ENCODE measurements at places on chromosomes 3 and 15.

- peak; percentile 66 for DNase-seq
Observed at GRCh38 chr3:1079662-1080061, 13.2 kb upstream of the CNTN6 start.

DNA sequence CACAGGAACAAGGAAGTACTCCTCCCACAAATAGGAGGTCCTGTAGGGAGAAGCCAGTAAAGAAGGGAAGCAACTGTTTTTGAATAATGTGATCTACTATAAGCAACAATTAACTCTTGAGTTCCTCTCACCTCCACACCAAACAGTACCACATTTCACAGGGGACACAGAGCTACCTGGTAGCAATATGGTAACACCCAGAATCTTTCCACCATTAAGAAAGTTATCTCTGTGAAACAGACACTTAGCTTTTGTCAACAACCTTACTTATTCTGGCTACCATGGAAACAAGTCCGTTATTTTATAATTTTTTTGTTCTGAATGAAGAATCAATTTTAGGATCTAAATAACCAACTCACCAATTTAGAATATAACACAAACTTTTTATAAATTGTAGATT is 49.5 kb downstream of the TBL1XR1 start:
- no peak for DNase-seq

DNA sequence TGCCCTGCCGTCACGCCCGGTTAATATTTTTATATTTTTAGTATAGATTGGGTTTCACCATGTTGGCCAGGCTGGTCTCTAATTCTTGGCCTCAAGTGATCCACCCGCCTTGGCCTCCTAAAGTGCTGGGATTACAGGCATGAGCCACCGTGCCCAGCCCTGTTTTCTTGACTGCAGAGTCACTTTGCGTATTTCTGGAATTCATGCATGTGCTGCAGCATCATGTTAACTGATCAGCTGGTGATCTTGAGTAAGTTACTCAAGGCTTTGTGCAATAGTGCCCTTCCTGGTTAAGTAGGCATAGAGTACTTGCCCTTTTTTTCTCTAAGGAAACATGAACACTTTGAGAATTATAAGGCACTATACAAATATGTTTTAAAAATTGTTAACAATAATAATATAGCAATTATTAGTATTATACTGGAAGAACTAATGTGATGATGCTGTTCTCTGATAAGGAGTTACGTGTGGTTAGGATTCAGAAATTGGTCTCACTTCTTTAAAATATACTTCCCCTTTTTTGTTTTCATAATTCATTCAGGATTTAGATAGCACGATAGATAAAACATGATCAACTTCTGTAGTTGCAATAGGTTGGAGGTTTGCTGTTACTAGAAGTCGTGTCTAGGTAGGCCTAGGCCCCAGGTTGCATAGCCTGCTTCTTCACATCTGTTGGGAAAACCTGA is 33.6 kb downstream of the GPR171 start:
- no peak for DNase-seq

DNA sequence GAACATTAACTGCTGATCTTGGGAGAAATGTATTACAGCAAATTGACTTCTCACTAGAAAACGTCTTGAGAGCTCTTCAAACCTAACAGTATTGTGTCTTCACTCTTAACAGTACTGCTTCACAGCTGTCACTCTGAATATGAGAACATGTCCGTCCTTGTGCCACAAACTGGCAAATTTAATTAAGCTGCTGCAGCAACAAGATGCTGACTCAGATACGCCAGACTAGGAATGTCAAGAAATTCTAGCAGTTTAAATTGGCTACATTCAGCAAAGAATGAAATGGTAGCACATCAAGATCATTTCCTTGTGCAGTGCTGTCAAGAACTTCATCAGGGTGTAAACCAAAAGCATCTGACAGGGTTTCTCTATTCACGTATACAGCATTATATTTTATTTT is 7.6 kb downstream of the ICE2 start:
- DNase-seq = no peak

DNA sequence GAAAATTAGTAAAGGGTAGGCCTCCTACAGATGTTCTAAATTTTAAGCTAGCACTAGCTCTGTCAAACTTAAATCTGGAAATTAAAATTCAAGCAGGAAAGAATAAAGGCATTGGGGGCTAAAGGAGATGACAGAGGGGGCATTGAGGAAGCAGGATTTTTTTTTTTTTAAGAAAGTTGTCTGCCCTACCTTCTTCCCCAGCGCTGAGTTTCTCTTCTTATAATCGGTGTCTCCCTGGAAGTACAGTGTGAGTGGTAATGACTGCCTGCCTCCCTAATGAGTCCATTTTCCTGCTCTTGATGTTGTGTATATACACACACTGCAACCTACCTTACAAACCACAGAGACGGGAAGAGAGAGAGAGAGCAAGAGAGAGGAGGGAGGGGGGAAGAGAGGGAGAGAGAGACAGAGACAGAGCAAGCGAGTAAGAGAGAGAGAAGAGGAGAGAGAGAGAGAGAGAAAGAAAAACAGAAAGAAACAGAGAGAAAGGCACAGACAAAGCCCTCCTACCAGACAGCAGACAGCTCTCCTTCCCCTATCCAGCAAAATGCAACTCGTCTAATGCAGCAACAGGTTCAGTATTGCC is 47.0 kb downstream of the ZBTB20 start:
- peak; percentile 87 for DNase-seq

- DNase-seq = peak; percentile 46
Observed at GRCh38 chr3:177443469-177443868, 246.2 kb upstream of the TBL1XR1 start.

- peak; percentile 73 for DNase-seq
Observed at GRCh38 chr3:48194446-48195071, 6.3 kb upstream of the CDC25A start.

- no peak for DNase-seq
Observed at GRCh38 chr3:54217828-54218227, 95.5 kb downstream of the CACNA2D3 start.

DNA sequence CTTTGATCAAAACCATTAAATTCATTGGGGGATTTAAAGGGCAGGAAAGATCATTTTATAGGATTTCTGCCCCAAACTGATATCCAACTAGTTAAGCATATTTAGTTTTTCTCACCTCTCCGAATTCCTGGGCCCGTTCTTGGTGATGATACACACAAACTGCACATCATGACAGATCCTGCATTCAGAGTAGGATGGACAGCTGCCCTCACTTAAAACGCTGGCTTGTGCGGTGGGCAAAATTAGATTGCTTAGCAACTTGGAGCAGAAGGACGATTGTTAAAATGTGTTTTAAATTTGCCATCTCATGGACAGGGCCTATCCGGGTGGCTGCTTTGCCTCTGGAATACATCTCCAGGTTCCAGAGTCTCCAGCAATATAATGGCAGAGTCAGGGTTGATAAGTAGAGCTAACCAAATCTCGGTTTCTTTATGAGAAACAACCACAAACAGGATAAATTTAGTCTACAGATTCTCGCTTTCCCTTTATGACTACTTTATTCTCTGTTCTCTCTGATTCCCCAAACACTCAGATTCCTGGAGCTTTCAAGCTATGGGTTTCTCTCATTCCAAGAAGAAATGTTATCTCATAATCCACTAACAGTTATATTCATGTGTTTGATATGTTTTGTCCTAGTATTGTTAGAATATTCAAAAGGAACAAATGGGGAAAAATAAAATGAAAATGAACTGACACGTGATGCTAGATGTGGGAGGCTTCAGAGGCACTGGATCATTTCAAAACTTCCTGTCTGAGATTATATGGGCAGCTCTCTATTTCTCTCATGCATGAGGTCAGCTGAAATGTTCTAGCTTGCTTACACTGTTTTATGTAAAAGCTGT is 1014.1 kb upstream of the SEMA6D start:
- no peak for DNase-seq

- DNase-seq = no peak
Observed at GRCh38 chr3:89692601-89693000, 585.2 kb downstream of the EPHA3 start.

DNA sequence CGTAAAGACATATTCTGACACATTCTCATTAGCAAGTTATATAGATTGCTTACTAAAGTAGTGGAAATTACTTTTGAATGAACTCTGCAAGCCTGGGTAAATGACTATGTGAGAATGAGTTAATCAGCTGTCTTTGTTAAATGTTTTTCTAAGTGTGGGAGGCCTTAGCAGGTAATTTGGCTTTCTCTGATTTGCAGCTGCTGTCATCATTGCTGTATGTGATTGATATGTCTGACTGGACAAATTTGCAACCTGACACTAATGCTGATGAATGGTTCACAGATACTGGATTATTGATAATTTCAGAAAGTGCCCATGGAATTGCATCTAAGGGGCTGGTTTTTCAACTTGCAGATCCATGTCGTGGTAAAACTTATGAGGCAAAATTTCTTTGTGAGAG is 372.2 kb upstream of the SGO1 start:
- peak; percentile 12 for DNase-seq

- no peak for DNase-seq
Observed at GRCh38 chr15:91265416-91265940, 165.4 kb downstream of the SV2B start.

DNA sequence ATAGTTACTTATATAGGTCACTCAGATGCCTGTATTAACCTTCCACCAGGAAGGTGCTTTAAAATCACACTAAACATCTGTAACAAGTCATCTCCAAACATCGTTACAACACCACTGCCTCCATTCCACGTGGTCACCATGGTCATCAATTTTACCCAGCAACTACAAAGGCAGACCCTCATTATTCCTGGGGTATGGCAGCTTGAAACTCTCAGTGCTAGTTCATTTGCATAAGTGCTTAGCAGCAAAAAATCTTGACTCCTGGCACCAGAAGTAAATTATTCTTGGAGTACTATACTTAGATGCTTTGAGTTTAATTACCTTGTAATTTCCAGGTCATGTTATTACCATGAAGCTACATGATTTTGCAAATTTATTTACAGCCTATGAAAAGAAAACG is 250.6 kb downstream of the KBTBD8 start:
- DNase-seq = no peak

- DNase-seq = no peak
Observed at GRCh38 chr3:45017821-45018220, 8.3 kb upstream of the CLEC3B start.

DNA sequence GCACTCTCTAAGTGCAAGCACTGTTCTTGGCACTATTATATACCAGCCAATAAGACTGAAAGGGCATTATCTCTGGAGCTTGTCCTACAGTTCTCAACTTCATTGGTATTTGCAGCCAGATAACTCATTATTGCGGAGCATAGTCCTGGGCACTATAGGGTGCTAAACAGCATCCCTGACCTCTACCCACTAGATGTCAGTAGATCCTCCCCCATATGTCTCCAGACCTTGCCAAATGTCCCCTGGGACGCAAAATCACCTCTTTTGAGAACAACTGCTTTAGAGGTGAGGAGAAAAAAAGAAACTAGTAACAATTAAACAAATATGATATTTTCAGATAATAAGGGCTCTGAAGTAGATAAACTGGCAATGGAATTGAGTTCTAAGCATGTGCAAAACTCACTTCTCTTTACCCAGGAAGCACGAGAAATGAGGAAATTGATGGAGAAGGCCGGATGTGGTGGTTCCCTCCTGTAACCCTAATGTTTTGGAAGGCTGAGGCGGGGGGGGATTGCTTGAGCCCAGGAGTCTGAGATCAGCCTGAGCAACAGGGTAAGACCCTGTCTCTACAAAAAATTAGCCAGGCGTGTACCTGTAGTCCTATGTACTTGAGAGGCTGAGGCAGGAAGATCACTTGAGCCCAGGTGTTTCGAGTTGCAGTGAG is 61.4 kb downstream of the FRMD4B start:
- peak; percentile 3 for DNase-seq

GRCh38 chr3:128069271-128069670 is 17.0 kb downstream of the SEC61A1 start:
- no peak for DNase-seq

DNA sequence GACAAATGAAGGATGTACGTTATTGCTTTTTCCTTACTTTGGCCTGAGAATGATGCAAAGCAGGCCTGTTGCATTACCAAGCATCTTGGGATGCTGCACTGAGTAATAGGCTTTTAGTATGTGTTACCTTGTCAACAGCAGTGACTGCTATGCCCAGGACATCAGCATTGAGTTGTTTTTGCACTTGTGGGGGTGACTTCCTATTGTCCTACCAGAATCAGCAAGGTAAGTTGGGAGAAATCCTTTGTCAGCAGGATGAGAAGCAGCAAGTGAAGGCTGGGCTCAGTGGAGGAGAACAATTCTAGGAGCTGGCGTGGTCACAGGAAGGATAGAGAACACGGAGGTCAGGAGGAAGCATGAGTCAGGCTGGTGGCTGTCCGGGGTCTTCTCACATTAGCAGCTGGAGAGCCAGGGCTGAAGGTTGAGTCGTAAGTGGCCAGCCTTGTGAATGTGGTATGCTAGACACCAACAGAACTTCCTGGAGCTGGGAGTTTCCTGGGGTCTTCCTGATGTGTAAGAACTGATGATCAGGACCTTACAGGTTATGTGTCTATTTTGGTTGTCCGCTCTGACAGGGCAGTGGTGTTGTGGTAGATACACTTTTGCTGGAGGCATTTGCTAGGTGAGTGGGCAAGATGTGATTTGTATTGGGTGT is 142.7 kb downstream of the FNDC3B start:
- DNase-seq = no peak

GRCh38 chr15:92323525-92323924 is 70.2 kb upstream of the ST8SIA2 start:
- DNase-seq = no peak

- no peak for DNase-seq
Observed at GRCh38 chr15:41789236-41789635, 15.0 kb downstream of the MAPKBP1 start.

DNA sequence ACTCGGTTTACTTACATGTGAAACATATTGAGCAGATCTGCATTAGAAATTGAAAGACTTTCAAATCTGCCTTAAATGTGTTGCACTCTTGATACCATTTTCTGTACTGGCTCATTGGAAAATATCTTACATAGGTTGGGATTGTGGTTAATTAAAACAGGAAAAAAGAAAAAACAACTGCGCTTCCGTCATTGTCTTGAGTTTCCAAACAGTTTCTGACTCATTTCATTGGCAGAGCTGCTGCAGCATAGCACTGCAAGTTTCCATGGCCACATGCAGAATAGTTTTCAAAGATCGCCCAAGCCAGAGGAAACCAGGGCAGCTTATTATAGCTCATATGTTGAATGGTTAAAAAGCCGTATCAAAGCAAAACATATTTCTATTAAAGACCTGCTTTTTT is 446.6 kb upstream of the BCHE start:
- DNase-seq = no peak

- no peak for DNase-seq
Observed at GRCh38 chr3:2655229-2655701, 454.9 kb downstream of the IL5RA start.

DNA sequence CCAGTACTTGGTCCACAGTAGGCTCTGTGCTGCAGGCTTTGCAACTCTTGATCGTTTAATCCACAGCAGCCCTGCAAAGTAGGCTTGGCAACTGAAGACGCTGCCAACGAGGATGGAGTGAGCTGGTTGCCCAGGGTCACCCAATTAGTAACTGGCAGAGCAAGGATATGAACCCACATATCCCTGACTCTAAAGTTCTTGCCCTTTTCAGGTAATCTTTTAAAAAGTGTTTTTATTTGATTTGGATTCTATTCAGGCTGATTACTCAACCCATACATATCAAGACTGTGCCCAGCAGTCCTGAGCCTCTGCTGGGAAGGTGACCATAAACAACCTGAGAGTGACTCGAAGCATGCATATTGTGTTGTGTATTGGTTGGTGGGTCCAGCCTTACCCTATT is 50.3 kb downstream of the PSMD6 start:
- no peak for DNase-seq
